MCF 10A (cell line): ENCODE measurements at places on chromosomes 5 and 9.

DNA sequence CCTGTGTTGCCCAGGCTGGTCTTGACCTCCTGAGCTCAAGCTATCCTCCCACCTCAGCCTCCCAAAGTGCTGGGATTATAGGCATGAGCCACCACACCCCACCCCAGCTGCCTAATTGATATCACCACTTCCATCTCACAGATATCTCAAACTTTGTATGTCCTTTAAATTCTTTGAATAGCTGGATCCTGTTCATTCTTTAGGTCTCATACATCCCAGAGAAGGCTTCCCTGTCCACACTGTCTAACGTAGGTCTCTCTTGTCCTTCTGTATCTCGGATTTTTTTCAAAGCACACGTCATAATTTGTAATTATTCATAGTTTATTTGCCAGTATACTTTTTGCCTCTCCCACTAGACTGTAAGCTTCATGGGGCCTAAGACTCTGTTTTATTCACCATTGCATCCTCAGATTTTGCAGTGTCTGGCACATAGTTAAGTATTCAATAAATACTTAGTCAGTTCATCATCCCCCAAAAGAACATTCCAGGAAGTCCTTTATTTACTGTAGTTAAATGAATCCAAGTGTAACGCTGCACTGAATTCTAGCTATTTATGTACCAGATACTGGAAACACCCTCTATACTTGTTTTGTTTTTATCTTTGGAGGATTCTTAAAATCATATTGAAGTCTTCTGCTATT, 10.5 kb downstream of the ARSK start:
- DNase-seq: no peak

DNA sequence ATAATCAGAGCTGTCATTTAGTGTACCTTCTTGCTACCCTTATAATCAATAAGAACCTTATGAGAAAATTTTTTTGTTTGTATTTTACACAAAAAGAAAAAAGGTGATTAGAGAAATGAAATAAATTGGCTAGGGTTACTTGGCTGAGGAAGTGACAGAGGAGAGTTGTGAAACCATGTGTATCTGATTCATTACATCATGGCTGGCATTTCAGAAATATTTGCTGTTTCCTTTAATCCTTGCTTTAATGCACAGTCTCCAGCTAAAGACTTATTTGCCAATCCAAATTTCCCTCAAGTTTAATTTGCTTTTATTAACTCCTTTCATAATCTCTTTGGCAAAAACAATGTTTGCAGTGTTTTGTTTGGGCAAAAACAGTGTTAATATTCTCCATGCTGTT, 543.1 kb downstream of the KIF4B start:
- peak; percentile 18 for DNase-seq

DNA sequence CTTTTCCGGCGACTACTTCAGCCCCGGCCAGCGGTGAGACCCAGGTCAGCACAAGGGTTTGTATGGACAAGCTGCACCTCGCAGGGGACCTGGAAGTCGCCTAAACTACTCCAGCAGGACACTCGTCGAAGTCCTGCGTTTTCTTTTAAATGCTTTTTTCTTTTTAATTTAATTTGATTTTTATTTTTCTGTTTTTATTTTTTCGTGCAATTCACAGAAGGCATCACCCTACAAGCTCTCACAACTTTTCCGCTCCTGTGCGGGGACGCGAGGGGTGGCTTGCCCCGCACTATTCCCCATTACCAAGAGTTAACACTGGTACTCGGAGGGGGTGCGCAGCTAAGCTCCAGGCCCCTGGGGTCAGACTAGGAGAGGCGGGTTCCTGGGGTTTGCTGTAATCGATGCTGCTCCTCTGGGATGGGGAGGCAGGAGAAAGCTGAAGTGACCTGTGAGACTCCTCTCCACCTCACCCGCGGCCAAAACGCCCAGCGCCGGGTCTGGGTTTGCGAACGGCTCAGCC, 1.3 kb downstream of the EDIL3 start:
- DNase-seq: no peak

GRCh38 chr5:95615164-95615467, 4.8 kb upstream of the GPR150 start:
- peak; percentile 28 for DNase-seq

GRCh38 chr9:13443346-13444244, 164.1 kb upstream of the MPDZ start:
- DNase-seq: no peak

- DNase-seq: no peak
Measured at GRCh38 chr5:6218517-6218916, 159.8 kb downstream of the MED10 start.

GRCh38 chr9:136012651-136013050, 51.5 kb upstream of the UBAC1 start:
- DNase-seq: no peak

- DNase-seq: no peak
Measured at GRCh38 chr9:37978983-37979382, 75.1 kb upstream of the SLC25A51 start.

DNA sequence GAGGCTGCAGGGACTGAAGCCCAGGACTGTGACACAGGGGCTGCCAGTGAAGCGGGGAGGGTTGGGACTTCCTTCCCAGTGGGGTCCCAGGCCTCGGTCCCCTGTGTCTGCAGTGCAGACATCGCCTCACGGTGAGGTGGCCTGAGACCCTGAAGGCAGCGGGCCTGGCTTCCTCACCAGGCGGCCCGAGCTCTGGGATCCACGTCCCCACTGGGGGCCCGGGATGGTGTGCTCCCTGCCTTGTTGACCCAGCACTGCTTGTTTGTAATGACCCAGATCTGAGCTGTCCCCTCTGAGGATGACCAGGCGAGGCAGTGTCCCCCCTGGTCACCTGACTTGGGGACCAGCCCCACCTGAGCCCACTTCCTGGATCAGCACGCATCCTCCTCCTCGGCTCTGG, 53.1 kb downstream of the COL5A1 start:
- no peak for DNase-seq

DNA sequence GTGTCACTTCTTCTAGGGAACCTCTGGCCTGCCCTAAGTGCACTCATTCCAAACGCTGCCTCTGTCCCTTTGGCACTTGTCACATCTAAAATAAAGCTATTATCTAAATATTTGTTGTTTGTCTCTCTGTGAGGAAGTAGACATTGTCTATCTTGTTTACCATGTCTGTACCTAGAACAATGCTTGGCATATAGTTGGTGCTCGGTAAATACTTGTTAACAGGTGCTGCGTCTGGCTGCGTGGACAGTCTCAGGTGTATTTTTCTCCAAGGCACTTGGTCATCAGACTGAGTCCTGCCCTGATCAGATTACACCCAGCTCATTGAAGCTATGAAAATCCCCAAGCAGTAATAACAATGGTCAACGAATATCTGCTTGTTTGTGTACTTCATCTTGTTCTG, 174.9 kb upstream of the SMIM23 start:
- no peak for DNase-seq

- DNase-seq: no peak
Measured at GRCh38 chr5:81167078-81167477, 66.0 kb upstream of the CKMT2 start.

DNA sequence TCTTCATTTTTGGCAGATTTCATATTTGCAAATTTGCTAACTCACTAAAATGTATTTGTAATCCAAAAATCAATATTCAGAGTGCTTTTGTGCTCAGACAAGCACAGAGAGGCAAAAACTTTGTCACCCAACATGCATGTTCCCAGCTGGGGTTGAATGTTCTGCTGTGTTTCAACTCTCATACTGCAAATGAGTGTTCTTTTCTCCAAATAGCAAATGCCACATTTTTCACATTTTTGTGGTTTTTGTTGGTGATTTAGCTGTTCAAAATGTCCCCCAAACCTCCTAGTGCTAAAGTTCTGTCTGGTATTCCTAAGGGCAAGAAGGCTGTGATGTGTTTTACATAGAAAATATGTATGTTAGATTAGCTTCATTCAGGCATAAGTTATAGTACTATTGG, 87.3 kb upstream of the PCSK5 start:
- peak; percentile 14 for DNase-seq

GRCh38 chr9:137813167-137813566, 64.4 kb upstream of the CACNA1B start:
- no peak for DNase-seq

DNA sequence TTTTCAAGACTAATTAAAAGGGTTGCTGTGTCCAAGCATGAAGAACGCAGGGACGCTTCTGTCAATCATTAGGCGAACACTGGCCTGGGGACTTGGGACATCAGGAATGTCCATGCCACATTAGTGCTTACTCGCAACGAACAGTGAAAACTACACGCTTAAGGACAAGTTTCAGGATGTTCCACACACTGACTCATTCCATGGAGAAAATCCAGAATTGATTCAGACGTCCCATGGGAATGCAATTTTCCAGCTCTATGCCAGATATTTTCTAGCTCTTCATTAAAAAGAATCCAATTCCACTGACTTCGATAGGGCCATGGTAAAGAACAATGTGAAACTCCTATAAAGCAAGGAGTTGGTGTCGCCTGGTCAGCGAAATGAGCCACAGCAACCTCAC, 98.2 kb downstream of the CAMSAP1 start:
- DNase-seq: peak; percentile 5

GRCh38 chr9:112249277-112249676, 74.2 kb upstream of the SUSD1 start:
- DNase-seq: peak; percentile 17

DNA sequence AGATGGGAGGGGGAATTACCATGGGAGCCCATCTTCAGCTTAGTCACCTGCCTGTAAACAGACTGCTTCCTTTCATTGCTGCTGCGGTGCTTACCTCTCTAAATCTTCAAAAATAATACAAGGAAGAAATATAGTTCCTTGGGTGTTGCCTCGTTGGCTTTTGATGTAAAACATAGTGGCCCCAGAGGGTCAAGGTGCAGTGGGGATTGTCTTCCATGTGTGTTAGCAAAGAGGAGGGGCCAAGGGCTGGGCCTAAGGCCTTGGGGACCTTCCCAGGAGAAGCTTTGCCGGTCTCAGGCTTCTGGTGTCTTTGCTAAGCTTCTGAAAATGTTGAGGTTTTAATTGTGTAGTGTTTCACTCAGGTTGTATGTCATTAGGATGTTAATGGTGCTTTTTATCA, 90.0 kb downstream of the PDE8B start:
- no peak for DNase-seq

- DNase-seq: no peak
Measured at GRCh38 chr5:134840811-134841210, 5.0 kb upstream of the C5orf24 start.

GRCh38 chr5:42950116-42950455, 90.0 kb downstream of the ANXA2R start:
- DNase-seq: no peak

DNA sequence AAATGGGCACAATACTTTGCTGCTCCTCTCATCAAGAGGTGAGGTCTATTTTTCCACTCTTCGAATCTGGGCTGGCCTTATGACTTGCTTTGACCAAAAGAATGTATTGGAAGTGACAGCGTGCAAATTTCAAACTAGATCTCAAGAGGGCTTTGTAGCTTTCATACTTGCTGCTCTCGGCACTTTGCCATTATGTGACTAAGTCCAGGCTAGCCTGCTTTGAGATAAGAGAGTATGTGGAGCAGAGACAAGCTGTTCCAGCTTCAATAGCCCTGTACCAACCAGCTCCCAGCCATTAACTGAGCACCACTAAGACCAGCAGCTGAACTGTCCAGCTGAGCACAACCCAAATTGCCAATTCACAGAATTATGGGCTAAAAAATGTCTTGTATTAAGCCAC, 124.6 kb downstream of the ACER2 start:
- DNase-seq: no peak

DNA sequence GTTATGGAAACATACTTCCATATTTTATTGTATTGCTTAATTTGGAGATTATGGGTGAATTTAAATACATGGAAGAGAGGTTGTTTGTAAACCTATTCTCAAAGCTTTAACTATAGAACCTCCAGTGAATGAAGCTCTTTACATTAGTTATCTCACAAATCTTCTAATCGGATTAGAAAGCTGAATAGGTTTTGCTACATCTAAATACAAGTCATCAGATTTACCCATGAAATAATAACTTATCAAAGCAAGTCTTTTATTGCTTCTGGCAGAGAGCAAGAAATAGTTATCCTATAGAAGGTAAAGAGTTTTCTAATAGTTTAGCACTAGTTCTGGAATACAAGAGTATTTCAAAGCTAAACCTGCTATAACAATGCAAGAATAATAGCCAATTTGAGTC, 104.4 kb upstream of the SREK1 start:
- DNase-seq: no peak

- no peak for DNase-seq
Measured at GRCh38 chr5:366541-367357, 45.2 kb downstream of the AHRR start.

- no peak for DNase-seq
Measured at GRCh38 chr9:106941916-106942315, 79.0 kb downstream of the ZNF462 start.

- no peak for DNase-seq
Measured at GRCh38 chr5:140367256-140368013, 7.4 kb downstream of the SLC4A9 start.

DNA sequence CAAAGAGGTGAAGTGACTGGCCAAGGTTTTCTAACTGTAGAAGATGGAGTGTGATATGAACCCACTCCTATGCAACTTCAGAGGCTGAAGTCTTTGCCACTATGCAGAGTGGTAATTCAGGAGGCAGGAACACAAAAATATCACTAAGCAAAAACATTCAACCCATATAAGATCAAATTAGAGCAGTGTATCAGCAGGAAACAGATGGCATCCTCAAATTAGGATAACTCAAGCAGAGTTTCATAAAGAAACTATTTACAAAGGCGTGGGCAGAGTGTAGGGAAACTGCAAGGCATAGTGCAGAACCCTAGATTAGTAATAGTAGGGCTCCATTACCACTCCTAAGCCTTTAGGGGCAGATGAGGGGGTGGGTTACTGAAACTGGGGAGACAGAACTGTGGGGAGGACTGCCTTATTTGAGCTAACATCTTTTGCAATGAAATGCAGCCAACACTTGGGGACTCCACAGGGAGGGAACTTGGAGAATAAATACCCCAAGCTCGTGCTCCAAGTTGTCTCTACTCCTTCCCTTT, 72.2 kb downstream of the PTTG1 start:
- no peak for DNase-seq

DNA sequence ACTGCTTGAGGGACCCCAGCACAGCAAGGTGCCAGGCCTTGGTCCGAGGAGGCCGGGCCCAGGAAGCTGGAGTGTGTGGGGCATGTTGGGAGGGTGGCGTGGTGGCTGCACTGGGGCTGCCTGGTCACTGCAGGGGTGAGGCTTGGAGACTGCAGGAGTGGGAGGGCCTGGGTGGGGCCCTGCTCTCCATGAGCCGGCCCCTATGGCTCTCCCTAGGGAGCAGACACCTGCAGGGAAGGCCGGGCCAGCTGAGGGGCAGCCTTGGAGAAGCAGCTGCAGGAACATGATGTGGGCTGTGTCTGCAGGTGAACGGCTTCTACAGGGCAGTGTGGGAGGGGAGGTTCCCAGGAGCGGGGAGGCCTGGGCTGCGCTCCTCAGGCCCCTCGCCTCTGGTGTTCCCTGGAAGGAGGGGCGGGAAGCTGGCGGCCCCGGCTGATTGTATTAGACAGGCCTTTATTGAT, 41.7 kb upstream of the TMEM250 start:
- no peak for DNase-seq

GRCh38 chr9:132943651-132944293, 644 bp downstream of the TSC1 start:
- no peak for DNase-seq

GRCh38 chr5:164217464-164217863, 712.0 kb downstream of the MAT2B start:
- DNase-seq: no peak

GRCh38 chr5:444226-444625, 1.2 kb downstream of the EXOC3 start:
- no peak for DNase-seq

- no peak for DNase-seq
Measured at GRCh38 chr5:135442431-135443160, 4.6 kb downstream of the DCANP1 start.
